CD4-positive, alpha-beta T cell treated with Interleukin-4 for 1 hour (primary cell): ENCODE measurements at places on chromosomes 4 and X.

- no peak for DNase-seq
Measured at GRCh38 chrX:150219374-150220185, 143.5 kb upstream of the MAMLD1 start.

GRCh38 chr4:53189011-53189410 lies 176.8 kb downstream of the SCFD2 start:
- DNase-seq: no peak

GRCh38 chr4:88341227-88342192 lies 37.1 kb upstream of the HERC6 start:
- no peak for DNase-seq

GRCh38 chr4:152635851-152636250 lies 43.9 kb downstream of the TMEM154 start:
- DNase-seq: peak; percentile 25

DNA sequence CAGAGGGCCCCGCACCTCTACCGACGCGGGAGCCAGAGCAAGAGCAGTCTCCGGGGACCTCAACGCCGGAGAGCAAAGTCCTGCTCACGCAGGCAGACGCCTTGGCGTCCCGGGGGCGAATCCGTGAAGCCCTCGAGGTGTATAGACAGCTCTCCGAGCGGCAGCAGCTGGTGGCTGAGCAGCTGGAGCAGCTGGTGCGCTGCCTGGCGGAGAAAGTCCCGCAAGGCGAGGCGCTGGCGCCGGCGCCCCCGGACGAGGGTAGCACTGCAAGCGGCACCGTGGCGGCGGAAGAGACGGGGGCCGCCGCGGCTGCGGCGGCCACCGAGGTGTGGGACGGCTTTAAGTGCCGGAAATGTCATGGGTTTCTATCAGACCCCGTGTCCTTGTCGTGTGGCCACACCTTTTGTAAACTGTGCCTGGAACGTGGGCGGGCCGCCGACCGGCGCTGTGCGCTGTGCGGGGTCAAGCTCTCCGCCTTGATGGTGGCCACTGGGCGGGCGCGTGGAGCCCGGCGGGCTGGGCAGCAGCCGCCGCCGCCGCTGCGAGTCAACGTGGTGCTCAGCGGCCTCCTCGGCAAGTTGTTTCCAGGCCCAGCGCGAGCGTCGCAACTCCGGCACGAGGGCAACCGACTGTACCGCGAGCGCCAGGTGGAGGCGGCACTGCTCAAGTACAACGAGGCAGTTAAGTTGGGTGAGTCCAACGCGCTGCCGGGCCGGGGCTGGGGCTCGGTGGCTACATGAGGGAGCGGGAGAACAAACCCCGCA lies 672 bp downstream of the LONRF3 start:
- DNase-seq: peak; percentile 39

DNA sequence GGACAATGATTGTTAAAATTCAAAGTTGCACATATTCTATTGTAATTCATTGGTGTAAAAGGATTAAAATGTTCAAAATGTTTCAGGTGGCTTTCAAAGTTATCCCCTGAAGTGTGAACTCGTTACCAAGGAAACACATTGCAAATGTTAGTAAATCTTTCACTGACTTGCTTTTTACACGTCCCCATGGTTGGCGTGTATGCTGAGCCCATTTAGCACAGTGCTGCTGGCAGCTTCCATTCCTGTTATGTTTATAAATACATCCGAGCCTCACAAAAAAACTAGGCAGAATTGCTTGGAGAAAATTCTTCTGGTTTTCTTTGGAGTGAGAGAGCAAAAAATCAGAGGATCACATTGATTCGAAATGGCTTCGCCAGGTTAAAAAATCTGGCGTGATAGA lies 105.9 kb upstream of the HPGD start:
- DNase-seq: no peak

- no peak for DNase-seq
Measured at GRCh38 chrX:95836517-95836916, 848.1 kb upstream of the DIAPH2 start.

DNA sequence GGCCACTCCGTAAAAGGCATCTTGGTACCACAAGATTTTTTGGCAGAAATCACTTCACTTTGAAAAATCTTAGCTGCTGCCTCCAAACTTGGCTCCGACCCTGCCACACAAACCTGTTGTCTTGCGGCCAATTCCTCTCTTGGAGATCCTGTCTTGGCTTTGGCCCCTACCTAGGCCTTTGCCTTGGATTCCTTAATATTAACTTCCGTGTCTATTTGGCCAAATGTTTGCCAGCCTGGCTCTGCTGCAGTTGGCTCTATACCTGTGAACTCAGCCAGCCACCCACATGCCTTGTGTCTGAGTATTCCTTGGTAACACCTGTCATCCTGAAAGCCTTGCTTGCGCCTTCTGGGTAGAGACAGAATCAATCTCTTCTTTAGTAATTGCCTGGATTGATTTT lies 12.5 kb downstream of the GRXCR1 start:
- no peak for DNase-seq

DNA sequence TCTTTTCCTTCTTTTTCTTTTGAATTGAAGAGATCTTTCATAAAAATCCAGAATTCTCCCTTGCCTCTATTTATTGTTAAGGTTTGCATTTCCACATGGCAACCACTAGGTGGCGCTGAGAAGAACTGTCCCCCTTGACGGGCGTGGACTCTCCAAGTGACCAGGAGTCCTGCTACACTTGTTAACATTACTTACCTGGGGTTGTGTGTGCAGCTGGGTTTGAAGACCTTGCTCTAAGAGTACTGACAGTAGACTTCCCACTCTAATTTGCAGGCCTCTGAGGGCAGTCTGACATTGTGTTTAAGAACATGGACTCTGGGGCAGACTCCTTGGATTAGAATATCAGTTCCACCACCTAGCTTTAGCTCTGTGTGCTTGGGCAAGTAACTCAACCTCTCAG lies 52.8 kb downstream of the GPRIN3 start:
- peak; percentile 66 for DNase-seq

DNA sequence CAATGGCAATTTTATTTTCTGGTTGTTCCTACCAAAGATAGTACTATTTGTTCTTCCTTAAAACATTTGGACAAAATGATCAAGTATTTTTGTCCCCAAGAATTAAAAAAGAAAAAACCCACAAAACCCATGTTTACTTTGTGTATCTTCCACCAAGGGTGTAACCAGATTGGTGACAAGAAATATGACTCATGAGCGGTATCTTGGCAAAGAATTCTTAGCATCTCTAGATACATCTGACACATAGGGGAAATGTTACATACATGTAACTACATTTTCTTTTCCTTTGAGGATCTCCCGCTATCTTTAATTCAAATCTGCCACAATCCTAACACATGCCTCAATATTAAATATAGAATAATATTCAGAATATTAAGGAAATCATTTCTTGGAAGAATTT lies 78.7 kb downstream of the WDFY3 start:
- no peak for DNase-seq

DNA sequence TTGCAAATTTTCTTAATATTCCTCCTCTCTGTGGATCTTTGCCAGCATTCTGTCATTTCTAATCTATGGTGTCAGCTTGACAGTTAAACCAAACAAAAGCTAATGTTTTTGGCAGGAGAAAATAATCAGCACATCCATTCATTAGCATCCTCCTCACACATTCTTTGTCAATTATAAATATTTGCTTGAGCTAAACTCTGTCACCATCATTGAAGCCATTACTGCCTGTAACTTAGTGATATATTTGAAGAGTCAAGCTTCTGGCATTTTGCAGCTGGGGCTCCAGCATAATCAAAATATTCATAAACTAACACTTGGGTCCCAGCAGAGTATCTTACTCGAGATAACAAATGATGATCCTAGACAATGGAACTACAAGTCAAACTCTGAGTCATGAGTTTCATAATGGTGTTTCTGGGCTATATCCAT lies 126.1 kb downstream of the EIF4E start:
- no peak for DNase-seq

- no peak for DNase-seq
Measured at GRCh38 chr4:173325007-173325736, 9.0 kb downstream of the HMGB2 start.

- no peak for DNase-seq
Measured at GRCh38 chr4:107279733-107280132, 243.6 kb upstream of the DKK2 start.

GRCh38 chrX:122546269-122546668 lies 637.8 kb upstream of the GRIA3 start:
- DNase-seq: no peak

DNA sequence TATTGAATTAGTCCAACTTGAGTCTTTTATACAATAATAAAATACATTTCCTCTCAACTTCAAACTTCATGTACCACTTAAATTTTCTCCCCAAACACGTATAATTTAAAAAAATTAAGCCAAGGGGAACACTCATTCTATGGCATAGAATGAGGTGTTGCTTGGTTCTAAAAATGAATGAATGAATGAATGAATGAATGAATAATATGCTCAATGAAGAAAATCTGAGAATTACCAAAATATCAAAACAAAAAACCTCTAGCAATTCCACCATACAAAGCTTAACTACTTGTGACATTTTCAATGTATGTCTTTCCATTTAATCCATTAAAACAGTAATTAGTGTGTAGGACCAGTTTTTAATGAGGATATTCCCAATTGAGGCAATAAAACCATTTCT lies 62.7 kb upstream of the PLAC8 start:
- DNase-seq: no peak

DNA sequence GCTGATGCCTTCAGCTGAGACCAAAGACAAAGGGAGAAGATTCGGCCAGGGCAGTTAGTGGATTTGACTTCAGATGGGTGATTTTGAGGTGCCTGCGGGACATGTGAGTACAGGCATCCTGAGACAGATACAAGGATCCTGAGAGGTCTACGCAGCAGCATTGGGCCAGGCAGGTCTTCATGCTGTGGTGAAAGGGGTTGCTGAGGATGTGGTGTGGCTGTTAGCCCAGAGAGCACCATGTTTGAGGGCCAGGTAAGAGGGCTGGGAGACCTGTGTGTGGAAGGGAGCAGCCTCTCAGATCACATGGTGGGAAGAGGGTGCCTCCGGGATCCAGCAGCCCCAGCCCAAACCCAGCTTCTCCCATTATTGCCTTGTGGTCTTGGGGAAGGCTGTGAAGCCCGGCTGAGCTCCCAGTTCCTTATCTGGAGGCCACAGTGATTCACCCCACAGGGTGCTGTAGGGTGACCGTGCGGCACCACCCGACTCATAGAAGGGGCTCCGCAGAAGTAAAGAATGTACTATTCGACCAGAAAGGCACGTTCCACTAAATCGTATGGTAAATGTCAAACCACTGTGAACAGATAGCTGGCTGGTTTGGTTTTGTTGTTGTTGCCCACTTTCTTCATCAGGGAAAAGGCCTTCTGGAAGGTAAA lies 27.7 kb upstream of the TADA2B start:
- no peak for DNase-seq

- no peak for DNase-seq
Measured at GRCh38 chr4:8911316-8912088, 39.9 kb upstream of the HMX1 start.

- no peak for DNase-seq
Measured at GRCh38 chr4:86223472-86223871, 136.4 kb downstream of the MAPK10 start.

GRCh38 chrX:101799387-101799786 lies 132.4 kb downstream of the ZMAT1 start:
- DNase-seq: peak; percentile 81

DNA sequence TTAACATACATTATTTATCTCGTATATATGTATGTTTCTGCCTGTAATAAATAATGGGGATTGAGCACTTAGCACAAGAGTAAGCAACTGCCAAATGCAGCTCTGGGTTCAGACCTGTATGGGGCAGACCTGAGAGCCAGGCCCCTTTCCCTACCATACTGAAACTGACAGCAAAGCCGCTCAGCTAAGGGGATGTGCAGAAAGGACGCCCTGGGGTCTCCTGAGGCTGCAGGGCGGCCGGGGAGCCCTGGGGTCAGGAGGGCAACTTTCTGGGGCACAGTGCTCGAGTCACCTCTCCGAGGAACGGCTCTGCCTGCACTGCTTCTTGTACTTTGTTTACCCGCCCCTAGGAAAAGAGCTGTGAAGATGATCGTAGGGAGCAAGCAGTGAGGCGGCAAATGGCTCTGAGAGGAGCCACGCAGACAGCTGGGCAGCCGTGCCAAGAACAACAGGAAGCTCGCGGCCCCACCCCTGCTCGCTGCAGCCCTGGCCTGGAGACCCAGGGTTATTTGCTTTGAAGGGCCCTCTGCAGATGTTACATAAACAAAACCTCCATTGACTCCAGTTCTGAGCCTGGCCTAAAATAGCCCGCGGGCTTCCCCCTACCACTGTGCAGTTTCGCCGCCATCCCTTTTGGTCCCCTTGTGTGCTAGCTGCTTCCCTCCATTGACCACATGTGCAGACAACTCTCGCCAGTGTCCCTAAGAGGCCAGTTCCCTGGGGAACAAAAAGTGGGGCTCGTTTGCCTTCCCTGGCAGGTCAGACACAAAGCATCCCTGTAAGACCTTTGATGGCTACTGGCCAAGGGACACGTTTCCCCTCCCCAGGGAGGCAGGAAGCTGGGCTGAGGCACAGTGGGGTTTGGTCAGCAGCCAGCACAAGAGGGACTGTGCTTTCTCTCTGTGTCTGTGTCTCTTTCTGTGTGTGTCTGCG lies 111.3 kb upstream of the LNX1 start:
- peak; percentile 35 for DNase-seq

DNA sequence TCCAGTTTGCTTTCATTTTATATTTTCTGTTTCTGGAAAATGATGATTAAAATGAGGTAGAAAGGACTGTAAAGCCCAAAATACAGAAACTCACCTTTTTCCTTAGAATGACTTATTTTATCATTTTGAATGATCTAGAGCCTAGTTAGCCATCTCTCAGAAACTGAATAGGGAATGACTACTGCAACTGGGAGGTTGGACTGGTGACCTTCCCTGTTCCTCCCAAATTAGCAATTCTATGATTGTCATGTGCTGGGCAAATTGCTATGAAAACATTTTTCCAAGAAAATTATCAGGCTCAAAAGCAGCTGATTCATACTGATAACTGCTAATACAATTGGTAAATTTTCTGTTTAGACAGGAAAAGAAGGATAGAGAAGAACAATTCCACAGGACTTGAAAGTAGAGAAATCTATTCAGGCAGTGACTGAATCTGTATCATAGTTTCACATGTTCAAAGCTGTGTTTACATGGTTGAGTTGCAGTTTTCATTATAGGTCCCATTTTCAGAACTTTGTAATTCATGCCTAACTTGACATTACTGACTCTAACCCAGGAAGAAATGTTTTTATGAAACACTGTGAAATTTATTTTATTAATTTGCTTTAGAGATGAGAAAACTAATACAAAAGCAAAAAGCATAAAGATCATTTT lies 43.4 kb upstream of the SEC24B start:
- no peak for DNase-seq

DNA sequence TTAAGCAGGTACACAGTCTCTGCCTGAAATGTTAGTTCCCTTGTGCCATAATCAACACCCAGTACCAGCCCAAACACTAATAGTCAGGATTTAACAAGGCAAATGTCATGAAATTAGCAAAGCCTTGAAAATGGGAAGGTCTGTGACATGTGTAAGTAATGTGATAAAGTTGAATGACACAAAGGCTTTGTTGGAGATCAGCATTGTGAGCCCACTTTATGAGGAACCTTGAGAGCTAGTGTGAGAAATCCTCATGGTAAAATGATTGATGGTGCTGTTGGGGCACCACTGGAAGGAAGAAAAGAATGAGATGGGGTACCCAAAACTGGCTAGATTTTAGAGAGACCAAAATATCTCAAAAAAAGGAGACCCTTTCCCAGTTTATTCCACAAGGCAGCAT lies 3.3 kb upstream of the LIN54 start:
- DNase-seq: no peak

GRCh38 chr4:10773010-10773409 lies 88.4 kb upstream of the CLNK start:
- no peak for DNase-seq

- peak; percentile 36 for DNase-seq
Measured at GRCh38 chr4:114659386-114660008, 60.9 kb downstream of the UGT8 start.

GRCh38 chrX:155313766-155314165 lies 20.6 kb downstream of the CLIC2 start:
- DNase-seq: no peak

GRCh38 chr4:24763631-24764297 lies 31.6 kb upstream of the SOD3 start:
- DNase-seq: no peak
